ENCODE measurements at places on chromosomes 12 and 14.

- no peak for DNase-seq
Observed at GRCh38 chr12:122942637-122943036, 23.6 kb downstream of the ABCB9 start.

DNA sequence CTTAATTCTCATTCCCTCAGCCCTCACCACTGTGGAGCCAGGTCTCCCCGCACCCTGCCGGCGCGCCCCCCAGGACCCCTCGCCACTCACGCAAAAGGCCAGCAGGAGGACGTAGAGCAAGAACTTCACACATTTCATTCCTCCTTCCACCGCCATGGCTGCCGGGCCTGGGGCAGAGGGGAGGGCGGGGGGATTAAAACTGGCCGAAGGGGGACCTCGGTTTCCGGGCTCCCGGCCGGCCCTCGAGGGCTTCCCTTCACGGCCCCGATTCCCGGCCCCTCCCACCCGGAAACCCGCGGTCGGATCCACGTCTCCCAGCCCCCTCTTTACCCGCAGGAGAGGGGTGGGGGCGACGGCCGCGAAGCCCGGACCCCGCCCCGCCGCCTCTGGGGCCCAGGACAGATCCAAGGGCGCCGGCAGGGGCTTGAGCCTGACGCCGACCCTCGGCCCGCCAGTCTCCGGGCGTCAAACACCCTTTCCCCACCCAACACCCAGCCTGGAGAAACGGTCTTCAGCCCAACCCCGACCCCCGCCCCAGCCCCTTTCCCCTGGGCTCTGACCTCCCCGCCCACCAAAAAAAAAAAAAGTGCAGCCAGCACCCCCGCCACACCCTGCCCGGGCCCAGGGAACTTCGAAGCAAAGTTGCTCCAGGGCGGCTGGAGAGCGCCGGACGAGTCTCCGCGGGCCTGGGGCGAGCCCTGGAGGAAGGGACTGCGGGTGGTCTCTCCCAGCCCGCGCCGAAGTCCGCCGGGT lies 447 bp downstream of the CD63 start:
- DNase-seq: no peak

DNA sequence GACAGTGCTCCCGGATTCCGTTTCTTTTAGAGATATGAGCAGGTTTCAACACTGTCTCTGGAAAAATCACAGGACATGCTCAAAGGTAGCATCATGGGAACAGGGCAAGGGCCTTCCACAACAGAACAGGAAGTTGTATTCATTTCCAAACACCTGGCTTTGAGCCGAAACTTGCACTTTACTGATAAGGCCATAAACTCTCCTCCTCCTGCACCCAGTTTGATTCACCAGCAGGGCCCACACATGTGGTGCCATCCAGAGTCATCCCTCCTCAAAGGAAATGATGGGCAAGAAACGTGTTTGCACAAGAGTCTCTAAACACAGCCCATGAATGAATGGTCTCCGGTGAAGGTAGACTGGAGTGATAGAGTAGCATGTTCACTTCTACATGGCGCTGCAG lies 268.4 kb upstream of the FKBP4 start:
- no peak for DNase-seq

DNA sequence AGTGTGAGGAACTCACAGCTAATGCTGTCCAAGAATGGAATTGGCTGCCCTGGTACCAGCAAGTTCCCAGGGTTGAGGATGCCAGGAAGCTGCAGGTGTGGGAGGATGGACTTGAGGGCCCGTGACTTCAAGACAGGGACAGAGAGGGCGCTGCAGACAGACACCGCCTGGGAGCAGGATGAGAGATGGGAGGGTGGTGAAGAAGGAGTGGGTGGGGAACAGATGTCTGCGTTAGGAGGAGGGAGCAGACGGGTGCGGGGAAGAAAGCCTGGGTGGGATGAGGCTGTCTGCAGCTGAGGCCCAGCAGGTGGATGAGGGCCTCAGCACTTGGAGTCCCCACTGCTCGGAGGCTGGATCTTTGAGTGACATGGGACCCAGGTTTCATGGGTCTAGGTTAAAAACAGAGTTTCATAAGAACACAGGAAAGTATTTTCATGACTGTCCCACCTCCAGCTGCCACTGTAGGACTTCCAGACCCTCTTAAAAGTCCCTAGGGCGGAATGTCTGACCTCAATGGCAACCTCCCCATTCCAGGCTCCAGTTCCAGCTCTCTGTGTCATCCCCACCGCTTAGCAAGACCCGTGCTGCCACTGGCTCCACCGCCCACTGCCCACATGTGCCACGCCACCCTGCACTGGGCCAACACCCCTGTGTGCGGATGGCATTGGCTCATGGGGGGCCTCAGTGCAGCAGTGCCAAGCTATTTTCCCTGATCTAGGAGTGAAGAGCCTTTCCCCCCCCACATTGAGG lies 70.3 kb upstream of the SCN8A start:
- DNase-seq: no peak

DNA sequence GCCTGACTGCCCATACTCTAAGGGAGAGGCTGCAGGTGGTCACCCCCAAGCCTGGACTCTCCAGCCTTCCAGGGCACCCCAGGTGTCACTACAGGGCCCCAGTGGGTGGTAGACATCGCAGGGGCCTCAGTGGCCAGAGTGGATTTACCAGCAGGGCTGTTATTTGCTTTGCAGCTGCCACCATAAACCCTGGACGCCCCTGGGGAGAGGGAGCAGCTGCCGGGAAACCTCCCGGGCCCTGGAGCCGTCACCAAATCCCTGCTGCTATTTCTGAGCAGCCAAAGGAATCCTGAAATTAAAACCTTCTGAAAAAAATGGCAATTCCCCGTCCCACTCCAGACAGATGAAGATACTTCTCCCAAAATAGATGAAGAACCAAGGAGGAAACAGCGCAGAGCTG lies 13.9 kb downstream of the TMEM119 start:
- no peak for DNase-seq

- DNase-seq: no peak
Observed at GRCh38 chr14:54189748-54190354, 207.0 kb upstream of the CDKN3 start.

DNA sequence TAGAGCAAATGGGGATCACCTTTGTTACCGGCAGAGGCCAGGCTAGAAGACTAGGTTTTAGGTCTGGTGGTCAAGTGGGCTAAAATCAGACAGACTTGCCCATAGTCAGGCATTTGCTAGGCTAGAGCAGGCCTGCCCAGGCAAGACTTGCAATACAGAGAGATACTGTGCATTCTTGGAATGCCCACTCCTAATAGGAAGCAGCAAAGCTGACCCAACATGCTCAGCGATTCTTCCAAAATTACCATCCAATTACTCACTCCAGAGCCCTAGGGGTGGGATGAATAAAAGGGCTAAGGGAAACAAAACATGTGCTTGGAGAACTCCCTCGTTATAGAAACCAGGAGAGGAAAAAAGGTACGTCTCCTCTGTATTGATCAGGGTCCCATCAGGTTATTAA lies 187.8 kb upstream of the AMIGO2 start:
- no peak for DNase-seq

DNA sequence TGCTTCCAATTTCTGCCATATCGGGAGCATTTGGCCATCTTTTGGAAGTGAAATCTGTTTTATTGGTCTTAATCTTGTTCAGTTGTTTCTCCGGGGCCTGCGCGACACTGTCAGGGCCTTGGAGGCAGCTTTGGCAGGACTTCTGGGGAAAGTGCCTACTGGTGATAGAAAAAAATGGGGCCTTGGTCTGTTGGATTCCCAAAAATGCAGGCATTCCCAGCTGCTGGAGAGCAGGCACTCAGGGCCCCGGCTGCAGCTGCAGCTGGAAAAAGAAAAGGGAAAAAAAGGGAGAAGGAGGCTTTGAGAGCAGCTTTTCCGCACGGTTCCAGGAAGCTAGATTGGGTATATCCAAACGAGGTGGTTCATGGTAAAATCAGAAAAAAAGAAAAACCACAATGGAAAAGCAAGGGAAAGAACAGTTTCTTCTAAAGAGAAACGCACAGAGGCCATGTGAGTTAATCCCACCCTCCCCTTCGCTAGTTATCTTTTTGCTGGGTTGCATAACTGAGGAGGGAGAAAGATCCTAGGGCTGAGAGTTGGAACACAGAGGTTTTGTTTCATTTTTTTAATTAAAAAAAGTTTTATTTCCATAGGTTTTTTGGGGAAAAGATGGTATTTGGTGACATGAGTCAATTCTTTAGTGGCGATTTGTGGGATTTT lies 134.7 kb upstream of the RFLNA start:
- no peak for DNase-seq

DNA sequence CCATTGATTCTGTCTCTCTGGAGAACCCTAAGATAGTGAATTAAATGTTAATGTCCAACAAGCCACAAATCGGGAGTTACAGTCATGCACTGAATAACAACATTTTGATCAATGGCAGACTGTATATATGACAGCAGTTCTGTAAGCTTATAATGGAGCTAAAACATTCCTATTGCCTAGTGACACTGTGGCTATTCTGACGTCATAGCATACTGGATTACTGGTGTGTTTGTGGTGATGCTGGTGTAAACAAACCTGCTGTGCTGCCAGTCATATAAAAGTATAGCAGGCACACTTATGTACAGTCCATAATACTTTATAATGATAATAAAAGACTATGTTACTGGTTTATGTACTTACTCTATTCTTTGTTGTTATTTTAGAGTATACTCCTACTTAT lies 56.7 kb upstream of the BICD1 start:
- no peak for DNase-seq

DNA sequence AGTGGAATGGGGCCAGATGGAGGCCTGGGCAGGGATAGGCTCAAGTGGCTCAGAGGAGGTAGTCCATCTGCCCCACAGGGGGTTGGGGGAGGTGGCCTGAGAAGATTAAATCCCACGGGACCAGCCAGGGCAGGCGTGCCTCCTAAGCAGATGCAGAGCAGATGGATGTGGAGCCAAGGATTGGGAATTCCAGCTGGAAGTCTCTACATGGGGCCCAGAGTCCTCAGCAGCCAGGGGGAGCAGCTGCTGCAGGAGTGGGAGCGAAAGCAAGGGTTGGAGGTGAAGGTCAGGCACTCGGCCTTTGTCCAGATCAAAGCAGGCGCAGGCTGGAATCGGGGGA lies 42.4 kb upstream of the VRK1 start:
- DNase-seq: no peak

DNA sequence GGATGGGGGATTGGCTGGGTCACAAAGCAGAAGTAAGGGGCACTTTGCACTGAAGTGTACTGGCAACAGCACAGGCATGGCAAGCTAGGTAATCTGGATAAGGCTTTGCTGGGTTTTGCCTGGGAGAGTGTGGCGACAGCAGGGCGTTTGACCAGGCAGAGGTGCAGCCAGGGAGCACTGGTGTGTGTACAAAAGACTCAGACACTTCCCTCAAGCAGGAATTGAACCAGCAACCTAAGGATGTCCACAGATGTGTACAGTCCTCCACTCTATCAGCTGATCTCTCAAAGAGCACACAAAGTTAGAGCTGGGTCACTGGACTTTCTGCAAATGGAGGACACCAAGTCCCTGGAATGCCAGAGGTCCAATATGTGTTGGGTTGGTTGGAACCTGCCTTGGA lies 15.4 kb upstream of the RNASE4 start:
- no peak for DNase-seq

DNA sequence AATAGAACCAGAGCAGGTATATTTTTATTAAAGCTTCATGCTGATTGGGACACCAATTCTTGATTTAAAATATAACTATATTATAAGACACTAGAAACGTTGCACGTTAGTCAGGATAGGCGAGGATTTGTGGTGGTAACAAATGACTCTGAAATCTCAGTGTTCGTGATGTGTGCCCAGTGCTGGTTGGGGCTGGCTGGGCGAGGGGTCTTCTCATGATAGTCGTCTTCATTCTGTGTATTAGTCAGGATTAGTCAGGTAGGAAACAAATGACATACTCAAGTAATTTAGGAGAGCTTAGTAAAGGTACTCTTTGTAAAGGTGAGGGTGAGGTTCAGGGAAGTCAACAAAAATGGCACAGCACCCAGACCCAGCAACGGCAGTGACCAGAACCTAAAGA lies 73.9 kb upstream of the HIF1A start:
- DNase-seq: no peak

- no peak for DNase-seq
Observed at GRCh38 chr14:73903028-73903427, 16.4 kb downstream of the ZNF410 start.

DNA sequence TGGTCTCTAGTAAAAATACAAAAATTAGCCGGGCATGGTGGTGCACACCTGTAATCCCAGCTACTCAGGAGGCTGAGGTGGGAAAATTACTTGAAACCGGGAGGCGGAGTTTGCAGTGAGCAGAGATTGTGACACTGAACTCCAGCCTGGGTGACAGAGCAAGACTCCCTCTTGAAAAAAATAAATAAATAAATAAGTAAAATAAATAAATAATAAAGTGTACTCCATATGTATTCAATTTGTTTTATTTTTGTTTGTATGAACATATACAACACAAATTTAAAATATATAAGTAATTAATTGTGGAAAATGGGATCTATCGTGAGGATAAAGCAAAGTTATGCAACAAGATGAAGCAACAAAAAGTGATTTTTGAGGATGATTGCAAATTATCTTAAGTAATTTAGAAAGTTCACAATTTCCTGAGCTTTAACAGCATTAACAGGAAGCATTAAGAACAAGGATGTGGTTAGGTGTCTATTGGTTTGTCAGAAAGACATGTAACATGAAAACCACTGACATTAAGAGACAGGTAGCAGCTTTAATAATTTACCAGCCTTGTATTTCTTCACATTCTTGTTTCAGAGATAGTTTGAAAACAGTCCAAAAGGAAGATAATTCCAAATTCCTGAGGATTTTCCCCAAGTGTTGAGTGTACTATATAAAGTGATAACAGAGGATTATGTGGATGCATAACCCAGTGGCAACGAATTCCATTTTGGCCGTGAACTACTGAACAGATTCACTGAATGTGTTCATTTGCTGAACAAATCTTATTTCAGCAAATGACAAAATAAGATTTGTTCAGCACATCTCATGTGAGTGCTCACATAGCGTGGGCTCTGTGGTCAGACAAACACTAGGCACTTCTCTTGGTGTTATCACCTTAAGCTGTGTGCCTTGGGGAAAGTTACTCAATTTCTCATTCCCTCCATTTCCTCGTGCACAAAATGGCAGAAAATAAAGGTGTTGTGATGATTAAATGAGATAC lies 68.6 kb upstream of the RESF1 start:
- no peak for DNase-seq

- DNase-seq: no peak
Observed at GRCh38 chr14:105865266-105865903, 339.0 kb downstream of the TMEM121 start.

- DNase-seq: no peak
Observed at GRCh38 chr14:23154964-23155587, 28.4 kb downstream of the SLC7A8 start.

DNA sequence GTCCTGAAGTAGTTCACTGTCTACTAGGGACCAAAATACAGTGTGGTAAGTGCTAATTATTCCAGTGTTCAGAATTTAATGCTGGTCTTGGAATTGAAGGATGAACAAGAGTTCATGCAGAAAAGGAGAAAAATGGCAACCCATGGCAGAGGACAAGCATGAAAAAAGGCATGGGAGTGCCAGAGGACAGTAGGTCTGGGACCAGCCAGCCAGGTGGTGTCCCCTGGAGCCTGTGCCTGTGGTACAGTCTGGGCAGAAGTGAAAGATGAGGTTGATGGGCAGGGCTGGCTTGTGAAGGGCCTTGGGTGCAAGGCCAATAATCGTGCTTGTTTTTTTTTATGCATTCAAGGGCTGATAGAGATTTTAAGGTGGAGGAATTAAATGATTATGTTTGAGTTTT lies 21.0 kb downstream of the C12orf75 start:
- no peak for DNase-seq

GRCh38 chr12:32536000-32536345 lies 136.6 kb downstream of the FGD4 start:
- DNase-seq: no peak

GRCh38 chr12:122311696-122312095 lies 45.4 kb upstream of the VPS33A start:
- DNase-seq: no peak
